ENCODE measurements at places on chromosomes 1 and 21. TPM values are rescaled to one million over a fixed set of nuclear protein-coding genes. Genes with fewer than 3 reads are reported as not detected.
A peak's percentile ranks its signal among the peaks of the same experiment; 100 is the strongest.

DNA sequence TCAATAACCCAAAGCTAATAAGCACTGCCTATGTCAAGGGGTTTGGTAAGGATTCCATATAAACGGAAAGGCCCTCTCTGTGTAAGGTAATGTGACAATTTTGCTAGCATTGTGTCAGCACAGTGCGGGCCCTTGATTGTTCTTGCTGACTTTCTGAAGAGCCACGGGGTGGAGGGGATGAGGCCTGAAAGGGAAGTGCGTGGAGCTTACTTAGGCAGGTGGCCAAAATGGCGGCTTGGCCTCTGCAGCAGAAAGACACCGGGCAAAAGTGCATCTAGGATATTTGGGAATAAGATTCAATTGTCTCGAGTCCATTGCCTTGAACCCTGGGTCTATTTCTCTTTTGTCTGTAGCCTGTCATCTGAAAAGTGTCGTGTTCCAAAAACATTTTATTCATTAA is 114.3 kb downstream of the TGFB2 start:
- DNase-seq, result peak; percentile 58

DNA sequence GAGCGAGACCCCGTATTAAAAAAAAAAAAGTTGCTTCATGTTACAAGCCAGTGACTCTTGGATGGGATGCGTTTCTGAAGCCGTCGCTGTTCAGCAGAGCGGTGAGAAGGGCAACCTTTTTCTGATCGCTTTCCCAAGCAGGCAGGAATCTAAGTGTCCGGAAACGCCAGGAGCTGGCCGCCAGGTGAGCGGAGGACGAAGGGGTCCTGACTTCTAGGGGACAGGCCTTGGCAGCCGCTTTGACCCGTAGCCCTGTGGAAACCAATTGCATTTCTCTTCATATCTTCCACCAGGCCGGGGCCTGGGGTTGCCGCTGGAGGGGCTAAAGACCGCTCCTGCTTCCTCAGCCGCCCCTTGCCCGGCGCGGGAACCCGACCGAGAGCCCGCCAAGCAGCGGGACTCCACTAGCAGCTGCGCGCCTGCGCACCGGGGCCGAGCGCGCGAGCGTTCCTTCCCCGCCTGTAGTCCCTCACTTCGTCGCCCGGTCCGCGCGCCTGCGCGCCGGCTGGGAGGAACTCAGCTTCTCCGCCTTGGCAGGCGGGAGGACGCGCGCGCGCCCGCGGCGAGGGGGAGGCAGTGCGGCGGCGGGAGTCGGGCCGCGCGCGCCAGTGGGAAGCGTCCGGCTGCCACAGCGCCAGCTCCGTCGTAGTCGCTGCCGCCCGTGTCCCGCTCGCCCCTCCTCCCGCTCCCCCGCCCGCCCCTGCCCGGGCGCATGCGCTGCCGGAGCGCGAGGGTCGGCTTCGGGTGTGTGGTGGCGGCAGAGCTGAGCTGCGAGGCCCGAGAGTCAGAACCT is at the start of gene SPEN:
Gene SPEN, plus strand, starts transcription at position 608 of the 793 bp plus-strand sequence. CDS start 361 bp downstream, outside the sequence.
- peak; percentile 97 for DNase-seq

- DNase-seq, result no peak
Measured at GRCh38 chr1:204157962-204158361, 6.1 kb upstream of the ETNK2 start.

- DNase-seq, result peak; percentile 37
Measured at GRCh38 chr1:244049162-244050013, 1.7 kb upstream of the ZBTB18 start.

DNA sequence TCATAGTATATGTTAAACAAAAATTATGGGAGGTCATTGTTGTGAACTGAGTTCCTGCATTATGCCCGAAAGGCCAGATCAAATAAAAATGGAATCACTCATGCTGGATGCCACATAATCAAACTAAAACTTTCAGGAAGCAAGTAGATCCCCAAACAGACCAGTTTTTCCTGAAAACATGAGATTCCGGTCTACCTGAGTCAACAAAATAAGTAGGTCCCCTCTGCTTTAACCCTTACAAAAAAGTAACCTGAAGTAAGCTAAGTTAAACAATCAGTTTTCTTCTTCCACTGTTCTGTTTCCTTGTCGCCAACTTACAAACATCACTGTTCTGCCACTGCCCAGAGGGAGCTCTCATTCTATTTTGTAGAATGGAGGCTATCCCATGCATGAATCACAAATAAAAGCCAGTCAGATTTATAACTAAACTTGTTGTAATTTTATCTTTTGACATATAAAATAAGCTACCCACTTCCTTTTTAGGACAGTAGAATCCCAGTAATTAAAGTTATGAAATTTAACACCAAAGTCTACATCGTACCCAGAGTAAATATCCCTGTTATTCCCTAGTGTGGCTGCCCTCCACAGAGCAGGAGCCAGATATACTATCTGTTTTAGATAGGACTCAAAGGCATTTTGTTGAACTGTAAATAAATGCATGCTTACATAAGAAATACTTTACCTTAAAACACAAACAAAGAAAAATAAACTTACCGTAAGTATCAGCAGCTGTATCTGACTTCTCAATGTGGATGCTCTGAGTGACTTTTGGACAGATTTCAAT is 149.4 kb downstream of the TIAM1 start:
- DNase-seq, result no peak

GRCh38 chr1:214469290-214469689 is 82.1 kb downstream of the PTPN14 start:
- DNase-seq, result no peak

ELAPOR1 gene
- 47.8 TPM for total RNA-seq

AIM2 gene
- 1.9 TPM for total RNA-seq

DCDC2B gene
- total RNA-seq, result 0.81 TPM

Measured in testis (tissue), 5 donors.